ENCODE measurements at places on chromosomes 5 and 9.

DNA sequence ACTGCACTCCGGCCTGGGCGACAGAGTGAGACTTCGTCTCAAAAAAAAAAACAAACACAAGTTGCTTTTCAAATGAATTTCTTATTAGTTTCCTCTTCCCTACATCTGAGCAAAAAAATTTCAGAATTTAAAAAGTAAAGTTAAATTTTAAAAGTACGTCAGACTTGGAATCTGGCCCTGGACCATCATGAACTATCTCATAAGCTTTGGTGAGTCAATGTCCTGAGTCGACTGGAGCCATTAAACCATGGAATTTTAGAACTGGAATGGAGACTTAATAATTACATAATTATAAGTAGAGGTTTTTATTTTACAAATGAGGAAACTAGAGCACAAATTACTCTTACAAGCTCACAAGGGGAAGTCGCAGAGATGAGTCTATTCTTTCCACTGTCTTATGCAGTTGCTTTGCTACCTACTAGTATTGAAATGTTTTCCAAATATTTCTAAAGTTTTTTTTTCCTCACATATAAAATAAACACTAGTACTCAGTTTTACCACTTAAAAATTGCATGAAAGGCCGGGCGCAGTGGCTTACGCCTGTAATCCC, 98.0 kb upstream of the ZNF608 start:
- no peak for DNase-seq

- no peak for DNase-seq
Measured at GRCh38 chr5:2415678-2416077, 335.8 kb downstream of the IRX2 start.

GRCh38 chr5:98749046-98749445, 24.4 kb upstream of the RGMB start:
- no peak for DNase-seq

DNA sequence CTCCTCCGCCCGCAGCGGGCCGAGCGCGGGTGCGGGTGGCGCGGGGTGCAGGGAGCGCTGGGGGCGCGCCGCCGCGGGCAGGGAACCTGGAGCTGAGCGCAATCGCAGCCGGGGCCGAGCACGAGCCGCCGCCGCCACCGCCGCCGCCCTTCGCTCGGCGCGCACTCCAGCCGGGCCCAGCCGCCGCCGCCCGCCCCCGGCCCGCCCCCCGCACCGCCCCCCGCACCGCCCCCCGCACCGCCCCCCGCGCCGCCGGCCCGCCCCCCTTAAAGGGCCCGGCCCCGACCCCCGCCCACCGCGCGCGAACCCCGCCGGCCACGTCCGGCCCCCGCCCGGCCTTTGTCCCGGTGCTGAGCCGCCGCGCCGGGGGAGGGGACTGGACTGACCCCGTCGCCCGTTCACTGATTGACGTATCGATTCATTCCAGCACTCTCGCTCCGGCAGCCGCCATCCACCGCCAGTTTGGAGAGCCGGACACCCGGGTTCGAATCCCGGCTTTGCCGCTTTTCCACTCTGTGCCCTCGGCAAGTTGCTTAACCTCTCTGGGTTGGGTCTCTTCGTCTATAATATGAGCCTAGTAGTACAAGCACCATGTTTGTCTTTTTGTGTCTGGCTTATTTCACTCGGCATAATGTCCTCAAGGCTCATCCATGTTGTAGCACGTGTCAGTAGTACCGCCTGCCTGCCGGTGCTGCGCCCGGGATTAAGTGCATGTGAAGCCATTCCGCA, at the start of gene SH3PXD2B:
Gene SH3PXD2B, minus strand, starts transcription at position 168 of the 729 bp plus-strand sequence. CDS start 173 bp downstream, outside the sequence.
- no peak for DNase-seq

DNA sequence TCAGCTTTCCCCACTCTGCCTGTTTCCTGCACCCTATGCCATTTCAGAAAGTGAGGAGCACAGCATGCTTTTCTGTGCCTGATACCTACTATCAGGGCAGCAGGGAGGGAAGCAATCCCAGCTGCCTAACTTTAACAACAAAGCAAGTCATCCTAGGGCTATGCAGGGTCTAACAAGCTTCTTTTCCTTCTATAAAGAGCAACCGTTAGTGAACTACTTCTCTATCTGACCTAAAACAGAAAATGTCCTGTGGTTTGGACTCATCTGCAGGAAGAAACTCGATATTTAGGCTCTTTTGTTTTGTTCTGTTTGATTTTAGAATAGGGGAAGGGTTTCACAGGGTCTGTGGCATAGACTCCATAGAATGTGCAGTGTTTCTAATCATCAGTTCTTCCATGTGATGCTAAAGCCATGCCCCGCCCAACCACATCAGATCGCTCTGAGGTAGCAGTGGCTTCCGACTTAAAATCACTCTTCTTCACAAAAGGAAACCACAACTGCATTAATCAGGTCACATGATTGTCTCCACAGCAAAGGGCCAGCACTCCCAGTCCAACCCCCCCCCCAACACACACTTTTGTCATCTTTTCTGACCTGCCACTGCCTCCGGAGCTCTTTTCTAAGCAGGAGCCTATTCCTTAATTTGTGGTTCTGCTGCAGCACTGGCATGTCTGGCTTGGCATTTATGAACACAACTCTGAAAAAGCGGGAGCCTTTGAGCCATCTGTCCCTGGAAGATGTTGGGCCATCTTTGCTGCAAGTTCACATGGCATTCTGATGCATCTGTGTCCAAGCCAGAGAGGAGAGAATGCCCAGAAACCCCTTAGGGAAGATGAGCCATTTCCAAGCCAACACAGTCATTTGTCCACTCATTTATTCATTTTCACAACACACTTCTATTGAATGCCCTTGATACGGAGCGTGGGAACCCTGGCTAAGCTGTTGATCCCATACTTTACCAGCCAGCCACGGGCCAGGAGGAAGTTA, 71.6 kb downstream of the CFAP90 start:
- DNase-seq = no peak

- no peak for DNase-seq
Measured at GRCh38 chr5:156971848-156972525, 9.0 kb upstream of the TIMD4 start.

- no peak for DNase-seq
Measured at GRCh38 chr9:126235336-126236243, 91.0 kb upstream of the MVB12B start.

DNA sequence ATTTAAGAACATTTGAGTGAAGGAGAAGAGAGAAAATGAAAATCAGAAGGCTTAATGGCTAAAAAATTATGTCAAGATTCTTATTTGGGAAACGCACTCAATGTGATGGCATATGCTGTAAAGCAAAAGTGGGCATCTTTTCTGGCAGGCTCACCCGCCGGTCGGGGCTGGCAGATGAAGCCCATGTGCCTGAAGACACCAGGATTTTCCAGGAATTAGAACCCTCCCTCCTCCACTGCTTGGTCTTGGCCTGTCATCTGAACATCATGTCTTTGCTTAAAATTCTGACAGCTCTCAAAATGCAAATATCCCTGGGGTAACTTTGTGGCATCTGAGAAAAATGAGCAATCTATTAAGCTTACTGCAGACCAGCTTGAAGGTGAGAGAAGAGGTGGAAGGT, 337.9 kb downstream of the IRX1 start:
- no peak for DNase-seq

DNA sequence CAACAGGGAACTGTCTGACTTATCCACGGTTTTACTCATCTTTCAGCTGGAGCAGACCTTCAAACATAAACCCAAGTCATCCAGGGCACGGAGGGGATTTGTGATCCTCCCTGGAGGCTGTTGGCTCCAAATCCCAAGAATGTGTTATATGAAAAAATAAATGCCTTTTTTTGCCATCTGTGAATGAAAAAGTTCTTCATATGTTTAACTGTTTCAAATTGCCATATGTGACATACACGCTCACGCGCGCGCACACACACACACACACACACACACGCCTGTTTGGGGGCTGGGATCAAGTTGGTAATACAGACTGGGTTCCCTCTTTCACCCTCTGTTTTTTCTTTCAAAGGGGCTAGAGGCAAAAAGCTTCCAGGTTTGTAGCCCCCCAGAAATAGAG, 164.4 kb upstream of the EFNA5 start:
- no peak for DNase-seq

DNA sequence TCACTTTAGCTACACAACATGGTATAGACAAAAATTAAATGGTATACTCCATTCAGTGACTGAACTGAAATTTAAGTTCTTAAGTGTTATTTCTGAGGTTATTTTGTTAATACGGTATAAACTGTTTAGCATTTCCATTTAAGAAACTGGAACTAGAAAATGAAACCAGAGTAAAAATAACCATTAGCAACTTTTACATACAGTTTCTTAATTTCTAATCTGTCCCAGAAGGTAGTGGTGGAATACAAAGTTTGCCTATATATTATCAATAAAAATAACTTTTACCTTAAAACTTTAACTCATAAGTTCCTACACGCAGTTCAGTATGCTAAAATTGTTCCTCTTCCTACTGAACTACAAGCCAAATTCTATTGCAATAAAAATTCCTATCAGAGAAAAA, 10.3 kb downstream of the GOLPH3 start:
- DNase-seq = no peak

GRCh38 chr5:64298586-64298985, 132.9 kb downstream of the RNF180 start:
- DNase-seq = no peak

DNA sequence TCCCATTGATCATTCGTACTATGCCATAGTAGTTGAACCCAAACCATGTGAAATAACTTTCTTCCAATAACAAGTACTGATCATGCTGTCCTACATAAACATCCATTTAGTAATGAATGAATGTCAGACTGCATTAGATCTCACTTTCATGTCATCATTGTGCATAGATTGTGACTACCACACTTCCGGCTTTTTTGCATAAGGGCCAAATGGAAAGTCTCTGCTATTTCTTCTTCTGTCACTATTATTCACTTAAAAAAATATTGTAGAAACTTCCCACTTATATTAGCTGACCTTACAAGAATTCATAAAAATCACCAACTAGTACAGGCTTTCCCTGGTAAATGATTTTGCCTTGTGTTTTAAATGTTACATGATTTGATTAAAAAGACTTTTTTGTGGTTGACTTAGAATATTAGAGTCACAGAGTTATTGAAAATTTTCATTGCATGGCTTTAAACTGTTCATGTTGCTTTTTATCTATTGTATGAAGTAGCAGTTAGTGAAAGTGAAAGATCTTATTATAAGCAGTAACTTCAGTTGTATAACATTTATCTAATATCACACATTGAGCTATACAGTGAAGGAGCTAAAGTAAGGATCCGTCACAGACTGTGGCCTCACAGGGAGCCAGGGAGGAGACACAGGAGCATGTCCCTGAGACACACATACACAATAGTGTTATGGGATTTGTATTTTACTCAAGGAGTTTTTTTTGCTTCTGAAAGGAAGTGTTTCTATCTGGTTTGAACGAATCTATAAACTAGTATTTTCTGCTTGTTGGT, 33.9 kb downstream of the LMNB1 start:
- no peak for DNase-seq

DNA sequence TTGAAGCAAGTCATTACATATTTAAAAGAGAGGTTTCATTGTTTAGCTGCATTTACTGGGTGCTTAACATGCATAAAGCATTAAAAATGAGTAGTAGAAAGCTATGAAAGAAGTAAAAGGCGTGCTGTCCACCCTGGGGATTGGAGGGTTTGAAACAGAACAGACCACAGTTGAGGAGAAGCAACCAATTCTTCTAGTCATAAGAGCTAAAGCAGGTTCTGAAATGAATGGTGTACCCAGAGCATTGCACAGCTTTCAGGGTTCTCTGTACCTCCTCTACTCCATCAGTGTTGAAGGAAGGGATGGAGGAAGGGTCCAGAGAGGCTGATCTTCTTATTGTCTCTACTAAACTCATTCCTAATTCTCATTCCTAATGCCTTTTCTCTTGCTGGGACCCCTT, 68.9 kb downstream of the SH3RF2 start:
- DNase-seq = no peak

- DNase-seq = no peak
Measured at GRCh38 chr5:143968071-143968878, 156.3 kb downstream of the HMHB1 start.

DNA sequence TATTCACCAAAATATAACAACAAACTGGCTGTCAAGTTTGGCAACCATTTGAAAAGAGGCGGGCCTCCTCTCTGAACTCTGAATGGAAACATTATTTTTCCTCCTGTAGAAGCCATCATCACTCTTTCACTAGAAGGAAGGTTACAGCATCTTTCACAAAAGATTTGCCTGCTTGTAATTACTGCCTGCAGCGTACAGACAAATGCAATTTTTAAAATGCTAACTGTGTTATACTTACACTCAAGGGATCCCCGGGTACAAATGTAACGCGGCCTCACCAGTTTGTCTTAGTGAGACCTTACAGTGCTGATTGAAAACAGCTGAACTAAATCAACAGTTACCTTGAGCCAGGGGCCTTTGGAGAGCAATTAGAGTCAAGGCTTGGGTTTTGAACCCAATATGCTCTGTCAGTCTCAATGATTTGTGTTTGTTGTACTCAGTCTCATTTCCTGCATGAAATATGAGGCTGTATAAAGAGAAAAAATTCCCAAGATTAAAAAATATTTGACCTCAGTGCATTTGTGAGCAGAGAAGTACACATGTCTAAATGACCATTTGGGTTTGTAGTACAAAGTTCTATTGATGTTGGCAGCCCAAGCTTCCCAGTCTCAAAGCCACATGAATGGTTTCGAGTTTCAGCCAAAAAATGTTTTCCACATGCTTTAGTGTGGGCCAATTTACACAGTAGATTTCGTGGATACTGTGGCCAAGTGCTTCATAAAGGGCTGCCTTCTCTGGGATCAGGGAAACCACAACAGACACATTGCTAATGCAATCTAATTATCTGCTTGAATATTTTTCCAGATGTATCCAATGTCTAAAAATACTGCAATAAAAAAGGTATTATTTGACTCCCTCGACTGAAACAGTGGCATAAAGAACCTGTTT, 500.0 kb downstream of the SPATA31D1 start:
- no peak for DNase-seq

- peak; percentile 42 for DNase-seq
Measured at GRCh38 chr9:116757030-116757429, 69.9 kb downstream of the TRIM32 start.

GRCh38 chr9:79672236-79672635, 100.5 kb downstream of the TLE4 start:
- DNase-seq = no peak

GRCh38 chr9:26604076-26604662, 288.4 kb downstream of the CAAP1 start:
- DNase-seq = no peak

DNA sequence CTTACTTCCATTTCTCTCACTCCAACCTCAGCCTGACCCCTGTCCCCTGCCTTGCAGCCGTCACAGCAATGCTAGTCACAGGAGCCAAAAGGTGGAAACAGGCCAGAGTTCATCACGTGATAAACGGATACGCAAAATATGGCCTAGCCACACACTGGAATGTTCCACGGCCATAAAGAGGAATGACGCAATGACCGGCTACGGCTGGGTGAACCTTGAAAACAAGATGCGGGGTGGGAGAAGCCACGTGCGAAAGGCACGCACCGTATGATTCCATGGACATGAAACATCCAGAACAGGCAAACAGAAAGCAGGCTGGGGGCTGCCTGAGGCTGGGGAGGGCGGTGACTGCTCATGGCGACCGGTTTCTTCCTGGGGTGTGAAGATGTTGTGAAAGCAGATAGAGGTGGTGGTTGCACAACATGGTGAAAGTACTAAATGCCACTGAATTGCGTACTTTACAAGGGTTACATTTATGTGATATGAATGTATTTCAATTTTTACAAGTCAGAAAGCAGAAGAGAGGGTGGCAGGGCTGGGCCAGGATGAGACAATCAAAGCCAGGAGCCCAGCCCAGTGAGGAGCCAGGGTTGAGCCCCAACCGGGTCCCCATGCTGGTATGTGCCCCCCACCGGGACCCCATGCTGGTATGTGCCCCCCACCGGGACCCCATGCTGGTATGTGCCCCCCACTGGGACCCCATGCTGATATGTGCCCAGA, 117.8 kb upstream of the SARDH start:
- DNase-seq = no peak

Measured in SK-N-MC (cell line).